ENCODE measurements at places on chromosomes 1 and 21.
A peak's percentile ranks its signal among the peaks of the same experiment; 100 is the strongest.

DNA sequence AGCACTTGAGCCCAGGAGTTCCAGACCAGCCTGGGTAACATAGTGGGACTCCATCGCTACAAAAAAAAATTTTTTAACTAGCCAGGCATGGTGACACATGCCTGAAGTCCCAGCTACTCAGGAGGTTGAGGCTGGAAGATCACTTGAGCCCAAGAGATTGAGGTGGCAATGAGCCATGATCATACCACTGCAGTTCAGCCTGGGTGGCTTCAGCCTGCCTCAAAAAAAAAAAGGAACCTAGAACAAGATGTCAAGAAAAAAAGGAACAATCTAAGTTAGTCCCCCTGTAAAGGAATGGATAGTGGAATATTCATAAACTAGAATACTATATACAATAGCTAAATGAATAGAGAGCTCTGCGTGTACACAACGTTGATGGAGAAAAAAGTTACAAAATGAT, 14.4 kb downstream of the NSL1 start:
- DNase-seq, result no peak

- no peak for DNase-seq
Observed at GRCh38 chr1:10211805-10212410, 1.5 kb downstream of the KIF1B start.

GRCh38 chr1:98723574-98723973, 62.1 kb downstream of the SNX7 start:
- DNase-seq, result no peak

GRCh38 chr1:181089676-181090544, 1.4 kb downstream of the IER5 start:
- DNase-seq, result peak; percentile 71

DNA sequence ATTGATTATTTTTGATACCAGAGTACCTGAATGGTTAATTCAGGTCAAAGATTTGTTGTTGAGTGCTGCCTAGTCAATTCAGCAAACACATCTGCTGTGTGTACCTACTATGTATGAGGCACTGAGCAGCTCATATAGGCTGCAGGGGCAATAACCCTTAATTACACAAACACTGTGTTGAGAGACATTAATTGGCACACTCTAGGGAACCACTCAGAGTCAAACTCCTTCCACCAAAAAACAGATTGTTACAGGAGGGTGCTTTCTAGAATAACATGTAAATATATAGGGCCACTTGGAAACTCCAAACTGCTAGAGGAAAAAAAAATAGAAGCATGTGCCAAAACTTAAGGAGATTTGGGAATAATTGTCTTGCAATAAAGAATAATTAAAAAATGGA, 31.3 kb downstream of the UBE2U start:
- DNase-seq, result no peak

DNA sequence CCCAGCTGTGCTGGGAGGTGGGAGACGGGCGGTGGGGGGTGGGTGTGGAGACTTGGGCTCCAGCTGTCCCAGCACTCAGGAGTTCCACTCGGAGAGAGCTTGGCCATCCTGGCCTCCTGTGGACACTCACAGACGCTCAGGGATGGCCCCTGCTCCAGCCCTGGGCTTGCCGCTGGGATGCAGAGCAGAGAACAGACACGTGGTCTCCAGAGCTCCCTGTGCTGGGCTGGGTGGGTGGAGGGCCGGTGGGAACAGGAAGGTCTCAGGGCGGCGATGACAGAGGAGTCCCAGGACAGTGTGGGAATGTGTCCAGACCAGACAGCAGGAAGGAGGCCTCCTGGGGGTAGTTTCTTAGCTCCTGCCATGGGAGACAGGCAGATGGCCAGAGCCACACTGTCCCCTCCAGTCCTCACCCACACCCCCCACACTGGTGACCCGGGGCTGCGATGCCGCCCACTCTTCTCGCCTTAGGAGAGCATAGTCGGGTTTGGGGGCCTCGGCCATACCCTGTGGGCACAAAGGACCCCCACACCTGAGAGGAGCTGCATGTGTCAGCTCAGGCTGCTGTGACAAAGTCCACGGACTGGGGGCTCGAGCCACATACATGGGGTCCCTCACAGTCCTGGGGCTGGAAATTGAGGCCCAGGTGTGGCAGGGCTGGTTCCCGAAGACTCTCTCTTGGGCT, 2.0 kb downstream of the KRTAP10-9 start:
- no peak for DNase-seq

DNA sequence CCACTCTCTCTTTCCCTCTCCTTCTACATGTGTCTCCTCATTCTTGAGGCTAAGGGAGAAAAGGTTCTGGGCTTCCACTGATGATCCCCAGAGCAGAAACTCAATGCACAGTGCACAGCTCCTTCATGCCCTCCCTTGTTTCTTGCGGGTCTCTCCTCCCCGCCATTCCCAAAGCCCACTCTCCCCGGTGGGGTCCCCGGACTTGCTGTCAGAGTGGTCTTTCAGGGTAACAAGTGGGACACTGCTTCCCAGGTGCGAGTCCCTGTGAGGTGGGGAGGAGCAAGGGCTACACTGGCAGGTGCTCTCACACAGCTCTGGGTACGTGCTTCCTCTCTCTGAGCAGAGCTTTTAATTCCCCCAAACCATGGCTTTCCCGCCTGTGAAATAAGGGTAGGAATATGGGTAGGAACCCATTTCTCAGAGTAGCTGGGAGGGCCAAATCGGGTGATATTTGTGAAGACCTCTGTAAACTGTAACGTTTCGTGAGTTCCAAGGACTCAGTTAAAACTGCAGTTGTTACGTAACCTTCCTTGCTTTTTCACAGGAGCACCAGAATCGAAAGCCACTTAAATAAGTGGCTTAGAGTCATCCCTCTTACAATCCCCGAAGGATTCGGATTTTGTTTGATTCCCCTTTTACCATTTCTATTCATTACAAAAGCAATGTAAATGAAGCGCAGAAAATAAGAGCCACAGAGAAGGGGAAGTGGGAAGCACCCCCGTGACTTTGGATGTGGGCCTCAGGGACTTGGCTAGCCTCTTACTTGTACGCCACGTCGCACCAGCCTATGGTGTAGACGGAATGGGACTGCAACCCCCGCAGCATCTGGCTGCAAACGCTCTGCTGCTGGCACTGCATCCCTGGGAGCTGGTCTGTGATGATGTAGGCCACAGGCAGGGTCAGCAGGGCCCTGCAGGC, 6.2 kb downstream of the PGLYRP3 start:
- no peak for DNase-seq

- no peak for DNase-seq
Observed at GRCh38 chr1:43345120-43345519, 7.5 kb downstream of the MPL start.

DNA sequence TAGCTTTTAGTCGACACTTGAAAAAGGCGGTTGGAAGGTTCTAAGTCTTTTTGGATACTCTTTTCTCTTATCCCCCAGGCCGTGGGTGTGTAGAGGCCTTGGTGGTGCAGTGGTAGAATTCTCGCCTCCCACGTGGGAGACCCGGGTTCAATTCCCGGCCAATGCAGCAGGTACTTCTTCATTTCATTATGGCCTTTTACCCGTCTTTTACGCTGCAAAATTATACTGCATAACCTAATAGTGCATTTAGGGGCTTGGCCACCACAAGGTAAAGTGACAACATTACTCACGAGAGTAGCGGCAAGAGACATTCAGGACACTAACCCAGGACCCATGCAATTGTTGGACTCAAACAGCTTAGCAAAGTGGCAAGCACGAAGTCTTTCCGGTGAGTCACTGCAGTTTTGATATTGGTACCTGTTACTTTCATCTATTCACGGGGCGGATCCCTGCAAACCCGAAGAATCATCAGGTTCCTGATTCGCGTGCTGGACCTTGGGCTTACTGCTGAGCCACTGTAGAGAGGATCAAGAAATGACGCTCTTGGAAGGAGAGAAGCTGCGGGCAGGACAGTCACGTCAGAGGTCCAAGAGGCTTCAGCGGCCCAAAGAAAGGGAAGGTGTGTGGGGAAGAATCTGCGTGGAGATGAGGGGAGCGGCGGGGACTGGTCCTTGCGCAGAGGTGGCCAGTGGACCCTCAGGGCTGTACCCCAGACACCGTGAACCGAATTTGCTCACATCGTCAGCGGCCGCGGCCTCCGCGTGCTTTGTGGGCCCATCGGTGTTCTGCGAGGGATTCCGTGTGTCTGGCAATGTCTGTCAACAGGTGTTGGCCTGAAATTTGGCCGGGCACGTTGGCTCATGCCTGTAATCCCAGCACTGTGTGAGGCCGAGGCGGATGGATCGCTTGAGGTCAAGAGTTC, 12.9 kb upstream of the RNU1-4 start:
- peak; percentile 20 for DNase-seq

- DNase-seq, result no peak
Observed at GRCh38 chr1:36528361-36529349, 45.9 kb upstream of the CSF3R start.

DNA sequence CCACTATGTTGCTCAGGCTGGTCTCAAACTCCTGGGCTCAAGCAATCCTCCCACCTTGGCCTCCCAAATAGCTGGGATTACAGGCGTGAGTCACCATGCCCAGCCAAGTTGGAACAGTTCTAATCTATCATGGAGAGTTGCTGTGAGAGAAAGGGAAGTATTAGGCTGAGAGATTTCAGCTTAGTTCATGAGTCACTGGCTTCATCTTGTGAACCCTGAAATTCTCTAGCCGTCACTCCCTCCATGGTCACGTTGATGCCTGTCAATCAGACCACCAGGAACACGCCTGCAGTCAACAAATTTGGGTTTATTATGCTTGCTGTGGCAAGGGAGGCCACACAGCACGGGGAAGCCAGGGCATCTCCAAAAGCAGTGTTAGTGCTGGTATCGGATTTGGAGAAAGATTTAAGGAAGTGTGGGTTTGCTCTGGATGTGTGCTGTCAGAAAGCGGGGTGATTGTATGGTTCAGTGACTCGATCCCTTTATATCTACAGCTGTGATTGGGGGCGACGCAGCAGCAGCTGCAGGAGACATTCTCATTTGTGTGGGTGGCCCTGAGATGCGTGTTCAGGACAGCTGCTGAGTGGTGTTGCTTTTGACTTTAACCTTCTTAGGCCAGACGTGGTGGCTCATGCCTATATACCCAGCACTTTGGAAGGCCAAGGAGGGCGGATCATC, 18.7 kb downstream of the UQCRHL start:
- no peak for DNase-seq

DNA sequence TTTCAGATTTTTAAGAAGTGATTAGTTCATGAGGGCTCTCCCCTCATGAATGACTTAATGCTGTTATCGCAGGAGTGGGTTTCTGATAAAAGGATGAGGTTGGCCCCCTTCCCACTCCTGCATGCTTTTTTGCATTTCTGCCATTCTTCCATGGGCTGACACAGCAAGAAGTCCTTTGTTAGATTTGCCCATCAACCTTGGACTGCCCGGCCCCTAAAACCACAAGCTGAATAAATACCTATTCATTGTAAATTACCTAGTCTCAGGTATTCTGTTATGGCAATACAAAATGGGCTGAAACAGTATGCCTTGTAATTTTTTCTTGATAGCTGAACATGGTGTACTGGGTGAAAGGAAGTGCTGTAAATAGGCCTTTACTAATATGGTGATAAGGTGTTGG, 72.7 kb upstream of the DPH5 start:
- no peak for DNase-seq

- no peak for DNase-seq
Observed at GRCh38 chr1:112457241-112457640, 51.5 kb upstream of the WNT2B start.

DNA sequence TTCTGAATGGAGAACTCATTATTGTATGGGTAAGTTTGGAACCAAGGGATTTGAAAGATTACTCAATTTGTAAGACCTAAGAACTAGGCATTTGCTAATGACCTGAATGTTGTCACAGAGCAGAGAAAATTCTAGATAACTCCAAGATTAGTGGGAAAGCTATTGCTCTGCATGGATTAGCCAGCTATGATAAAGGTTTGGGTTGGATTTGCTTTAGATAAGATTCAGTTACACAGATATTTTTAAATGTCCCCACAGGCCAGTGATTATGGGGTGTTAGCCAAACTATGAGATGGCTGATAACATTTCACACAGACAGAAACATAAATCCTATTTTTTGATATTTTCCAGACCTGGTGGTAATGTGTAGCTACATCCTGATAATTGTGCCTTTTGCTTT, 88.2 kb downstream of the NTPCR start:
- no peak for DNase-seq

DNA sequence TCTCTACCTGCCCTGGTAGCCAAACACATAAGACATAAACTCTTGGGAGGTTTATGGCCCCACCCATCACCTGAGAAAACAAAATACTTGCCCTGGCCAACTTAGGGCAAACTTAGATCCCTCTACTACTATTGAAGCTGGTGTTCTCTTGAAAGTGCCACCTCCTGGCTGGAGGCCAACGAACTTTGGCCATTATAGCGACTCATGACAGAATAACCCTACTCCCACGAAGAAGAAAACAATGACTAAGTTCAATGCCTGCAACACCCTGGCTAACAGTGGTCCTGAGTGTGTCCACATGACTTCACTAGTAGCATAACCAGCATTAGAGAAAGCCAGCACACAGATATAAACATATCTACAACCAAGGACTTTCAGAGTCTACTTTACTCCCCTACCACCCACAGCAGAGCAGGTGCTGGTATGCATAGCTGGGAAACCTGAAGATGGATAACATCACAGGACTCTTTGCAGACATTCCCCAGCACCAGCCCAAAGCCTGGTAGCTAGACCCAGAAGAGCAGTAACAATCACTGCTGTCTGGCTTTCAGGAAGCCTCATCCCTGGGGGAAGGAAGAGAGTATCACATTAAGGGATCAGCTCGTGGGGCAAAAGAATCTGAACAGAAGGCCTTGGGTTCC, 81.0 kb downstream of the SLC30A10 start:
- DNase-seq, result no peak

GRCh38 chr1:228164561-228165371, 838 bp upstream of the IBA57 start:
- no peak for DNase-seq

DNA sequence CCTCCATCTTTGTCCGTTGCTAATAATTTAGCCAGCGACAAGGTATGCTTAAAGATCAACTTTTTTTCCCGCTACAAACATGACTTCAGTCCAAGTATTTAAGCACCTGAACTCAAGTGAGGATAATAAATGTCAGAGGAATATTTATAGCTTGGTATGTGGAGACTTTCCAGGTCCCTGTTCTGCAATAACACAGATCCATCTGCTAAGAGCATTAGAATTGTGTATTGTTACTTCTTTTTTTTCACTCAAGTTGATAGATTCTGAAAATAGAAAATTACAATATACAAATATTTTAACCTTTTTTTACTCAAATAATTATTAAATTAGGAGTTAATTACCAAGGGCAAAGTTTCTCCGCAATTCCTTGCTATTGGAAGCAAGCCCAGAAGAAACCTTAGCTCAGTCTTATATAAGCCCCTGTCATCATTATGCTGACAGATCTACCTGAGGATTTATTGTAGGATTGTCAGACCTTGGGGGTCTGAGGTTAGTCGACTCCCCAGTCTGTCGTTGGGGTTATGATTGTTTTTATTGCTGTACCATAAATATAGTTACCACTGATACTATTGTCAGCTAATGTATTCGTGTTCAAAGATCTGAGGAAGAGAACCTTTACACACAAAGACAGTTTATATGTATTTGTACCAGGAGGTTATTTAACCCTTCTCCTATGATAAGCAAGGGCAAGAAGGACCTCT, 337.9 kb downstream of the TBX15 start:
- DNase-seq, result no peak

GRCh38 chr1:3258386-3259003, 189.5 kb downstream of the PRDM16 start:
- DNase-seq, result no peak

- DNase-seq, result no peak
Observed at GRCh38 chr1:235339746-235340145, 11.4 kb downstream of the GGPS1 start.

All from stimulated activated CD4-positive, alpha-beta T cell treated with anti-CD3 and anti-CD28 coated beads, Interleukin-1b, Interleukin-23, amount 100 ng/mL, for 4 hours (primary cell).